ENCODE measurements at places on chromosomes 2 and 18.

DNA sequence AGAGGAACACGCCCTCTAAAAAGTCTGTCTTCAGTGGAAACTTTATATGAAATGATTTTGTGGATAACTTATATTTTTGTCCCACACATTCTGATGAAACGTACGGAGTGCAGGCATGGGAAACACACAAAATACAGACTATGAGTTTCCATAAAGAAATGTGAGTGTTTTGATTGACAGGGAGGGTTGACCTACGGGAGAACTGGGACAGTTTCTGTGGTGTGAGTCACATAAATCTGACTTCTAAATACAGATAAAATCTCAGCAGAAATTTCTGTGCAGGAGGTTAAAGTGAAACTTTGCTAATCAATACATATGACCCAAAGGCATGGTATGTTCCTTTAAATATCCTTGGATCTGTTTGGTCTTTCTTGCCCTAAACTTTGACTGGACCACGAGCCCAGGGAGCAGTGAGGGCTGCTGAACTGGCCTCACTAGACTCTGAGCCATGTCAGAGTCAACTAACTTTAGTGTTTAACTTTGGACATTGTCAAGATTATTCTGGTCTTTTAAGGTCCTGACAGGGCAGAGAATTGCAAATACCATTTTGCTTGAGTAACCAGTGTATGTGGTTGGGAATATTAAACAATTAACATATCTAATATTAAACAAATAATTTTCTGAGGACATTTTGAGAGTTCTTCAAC lies 206.9 kb upstream of the LYPD1 start:
- DNase-seq = no peak

DNA sequence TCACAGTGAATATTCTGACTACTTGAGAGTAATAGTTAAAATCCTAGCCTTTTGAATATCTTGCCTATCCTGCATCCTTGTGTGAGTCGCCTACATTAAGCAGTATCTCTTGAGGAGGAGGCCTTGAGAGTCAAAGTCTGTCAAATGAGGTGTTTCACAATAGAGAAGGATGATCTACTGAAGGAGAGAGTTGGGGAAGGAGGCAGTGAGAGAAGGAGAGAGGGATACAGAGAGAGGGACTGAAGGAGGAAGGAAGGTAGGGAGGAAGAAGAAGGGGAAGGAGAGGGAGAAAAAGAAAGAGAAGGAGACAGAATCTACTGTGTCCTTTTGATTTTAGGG lies 123.6 kb upstream of the CYP26B1 start:
- DNase-seq = no peak

DNA sequence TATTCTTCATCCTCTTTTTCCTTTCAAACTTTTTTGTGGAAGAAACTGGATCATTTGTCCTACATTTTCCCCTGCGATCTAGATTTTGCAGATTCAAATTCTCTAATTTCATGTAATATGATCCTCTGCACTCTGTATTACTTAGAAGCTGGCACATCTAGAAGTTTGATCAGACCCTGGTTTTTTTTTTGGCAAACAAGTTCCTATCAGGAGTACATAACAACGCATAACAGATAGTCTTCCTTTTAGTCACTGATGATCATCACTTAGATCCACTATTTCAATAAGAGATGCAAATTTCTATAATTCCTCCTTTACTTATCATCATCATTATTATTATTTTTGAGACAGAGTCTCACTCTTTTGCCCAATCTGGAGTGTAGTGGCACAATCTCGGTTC lies 117.1 kb downstream of the CDH2 start:
- no peak for DNase-seq

DNA sequence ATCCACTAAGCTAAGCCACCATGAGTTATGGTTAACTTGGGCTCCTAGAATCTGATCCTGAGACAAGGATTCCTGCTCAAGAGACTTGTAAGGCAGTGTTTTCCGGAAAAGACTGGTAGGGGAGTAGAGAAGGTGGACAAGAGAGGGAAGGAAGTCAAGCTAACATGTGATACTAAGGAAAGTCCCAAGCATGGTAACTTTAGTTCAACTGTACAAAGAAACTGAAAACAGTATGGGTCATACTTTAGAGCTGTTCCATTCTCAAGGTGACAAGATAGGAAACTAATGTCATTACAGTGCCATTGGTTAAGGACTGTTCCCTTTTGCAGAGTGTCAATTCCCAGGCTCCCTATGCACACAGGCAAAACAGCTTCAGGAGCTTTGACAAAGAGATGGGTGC lies 5.8 kb downstream of the MYO5B start:
- DNase-seq = no peak

GRCh38 chr2:68336192-68336591 lies 16.4 kb upstream of the CNRIP1 start:
- no peak for DNase-seq

GRCh38 chr2:55400332-55400731 lies 19.3 kb downstream of the CCDC88A start:
- DNase-seq = no peak

DNA sequence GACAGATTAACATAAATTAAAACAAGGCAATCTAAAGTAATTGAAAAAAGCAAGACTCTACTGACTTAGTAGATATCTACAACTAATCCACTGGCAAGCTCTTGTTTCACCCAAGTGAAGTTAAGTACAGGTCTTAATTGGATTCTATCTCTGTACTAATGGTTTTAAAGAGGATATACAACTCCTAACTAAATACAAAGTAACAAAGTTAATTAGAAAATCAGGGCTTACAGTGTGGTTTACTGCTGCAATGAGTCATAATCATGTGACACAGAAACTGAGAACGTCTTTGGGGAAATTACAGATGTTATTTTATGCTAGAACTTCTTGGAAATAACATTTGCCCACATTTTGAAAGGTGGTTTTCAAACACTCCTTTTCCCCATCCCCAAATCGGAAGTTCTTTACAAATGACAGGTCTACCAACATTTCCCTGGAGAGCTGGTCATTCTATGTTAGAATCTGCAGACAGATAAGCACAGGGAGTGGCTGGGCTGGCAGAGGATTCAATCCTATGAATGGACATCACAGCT lies 245.3 kb downstream of the STK39 start:
- DNase-seq = no peak

GRCh38 chr18:55981712-55982475 lies 393.9 kb upstream of the TCF4 start:
- no peak for DNase-seq

GRCh38 chr18:23056315-23056714 lies 79.0 kb upstream of the CABLES1 start:
- DNase-seq = no peak

GRCh38 chr2:20215183-20216040 lies 9.5 kb downstream of the SDC1 start:
- DNase-seq = no peak

DNA sequence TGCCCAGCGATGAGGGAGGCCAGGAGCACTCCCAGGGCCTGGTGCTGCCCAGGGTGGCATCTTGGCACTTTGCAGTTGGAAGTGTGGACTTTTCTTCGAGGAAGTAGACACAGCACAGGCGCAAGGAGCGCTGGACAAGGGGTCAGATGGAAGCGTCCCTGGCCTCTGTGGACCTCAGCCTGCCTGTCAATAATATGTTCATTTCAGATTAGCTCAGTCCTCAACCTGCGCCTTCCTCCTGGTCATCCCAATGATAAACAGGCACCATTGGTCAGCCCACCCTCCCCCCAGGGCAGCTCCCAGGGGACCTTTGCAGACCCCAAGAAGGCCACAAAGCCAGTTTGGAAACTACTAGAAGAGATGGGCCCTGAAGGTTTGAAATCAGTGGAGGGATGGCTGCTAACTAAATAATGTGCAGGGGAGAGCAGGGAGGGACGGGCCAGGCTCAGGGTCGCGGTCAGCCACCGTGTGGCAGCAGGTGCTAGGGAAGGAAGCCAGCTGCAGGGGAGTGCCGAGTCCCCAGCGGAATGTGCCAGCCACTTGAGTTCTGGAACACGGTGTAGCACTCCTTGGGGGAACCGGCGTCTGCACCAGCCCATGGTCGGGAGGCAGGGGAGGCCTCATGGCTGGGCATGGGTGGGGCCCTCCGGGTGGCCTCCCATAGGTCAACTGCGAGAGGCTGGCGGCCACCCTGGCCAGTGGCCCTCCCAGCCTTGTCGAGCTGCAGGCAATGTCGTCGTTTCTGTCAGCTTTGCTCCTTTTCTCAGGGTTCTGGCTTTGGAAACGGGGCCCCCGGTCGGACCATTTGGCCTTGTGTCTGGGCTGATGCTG lies 59.9 kb downstream of the ADI1 start:
- no peak for DNase-seq

DNA sequence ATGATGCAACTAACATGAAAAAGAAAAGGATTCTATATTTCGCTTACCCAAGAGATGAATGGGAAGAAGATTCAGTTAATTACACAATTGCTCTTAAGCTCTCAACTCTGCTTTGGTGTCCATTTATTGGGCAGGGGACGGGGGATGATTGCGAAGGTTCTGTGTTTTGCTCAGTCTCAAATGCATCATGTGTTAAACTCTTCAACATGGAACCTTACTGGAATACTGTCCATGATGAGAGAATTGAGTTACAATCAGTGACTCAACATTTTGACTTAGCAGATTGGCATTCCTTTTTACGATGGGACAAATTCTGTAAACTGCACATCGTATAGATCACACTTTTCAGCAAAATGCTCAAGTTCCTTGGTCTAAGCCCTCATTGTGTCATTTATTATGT lies 135.6 kb downstream of the RBMS1 start:
- DNase-seq = no peak

DNA sequence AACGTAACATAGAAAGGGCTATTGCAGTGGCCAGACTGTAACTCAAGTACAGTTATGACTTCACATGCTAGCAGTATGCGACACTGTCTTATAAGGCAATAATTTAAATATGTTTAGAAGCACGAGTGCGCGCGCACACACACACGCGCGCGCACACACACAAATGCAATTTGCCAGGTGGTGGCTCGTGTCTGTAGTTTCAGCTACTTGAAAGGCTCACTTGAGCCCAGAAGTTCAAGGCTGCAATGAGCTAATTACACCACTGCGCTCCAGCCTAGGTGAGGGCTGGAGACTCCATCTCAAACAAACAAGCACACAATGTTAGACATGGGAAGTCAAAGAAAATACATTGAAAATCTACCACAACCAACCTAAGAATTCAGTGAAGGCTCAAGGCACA lies 103.7 kb downstream of the USP34 start:
- no peak for DNase-seq

DNA sequence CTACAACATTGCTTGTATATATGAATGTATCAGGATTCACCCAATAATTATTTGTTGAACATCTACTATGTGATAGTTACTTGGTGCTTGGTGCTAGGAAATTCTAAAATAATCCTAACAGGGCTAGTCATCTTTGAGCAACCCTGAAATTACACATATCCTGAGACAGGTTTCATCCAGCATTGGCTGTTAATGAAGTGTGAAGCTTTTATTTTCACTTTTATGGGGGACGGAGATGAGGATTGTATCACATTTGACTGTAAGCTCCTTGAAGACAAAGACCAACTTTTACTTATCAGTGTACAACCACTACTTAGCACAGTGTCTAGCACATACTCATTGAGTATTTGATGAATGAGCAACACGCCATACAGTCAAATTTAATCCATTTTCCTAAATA lies 6.8 kb upstream of the GALM start:
- no peak for DNase-seq

GRCh38 chr2:132589111-132589830 lies 80.7 kb downstream of the LYPD1 start:
- DNase-seq = no peak

DNA sequence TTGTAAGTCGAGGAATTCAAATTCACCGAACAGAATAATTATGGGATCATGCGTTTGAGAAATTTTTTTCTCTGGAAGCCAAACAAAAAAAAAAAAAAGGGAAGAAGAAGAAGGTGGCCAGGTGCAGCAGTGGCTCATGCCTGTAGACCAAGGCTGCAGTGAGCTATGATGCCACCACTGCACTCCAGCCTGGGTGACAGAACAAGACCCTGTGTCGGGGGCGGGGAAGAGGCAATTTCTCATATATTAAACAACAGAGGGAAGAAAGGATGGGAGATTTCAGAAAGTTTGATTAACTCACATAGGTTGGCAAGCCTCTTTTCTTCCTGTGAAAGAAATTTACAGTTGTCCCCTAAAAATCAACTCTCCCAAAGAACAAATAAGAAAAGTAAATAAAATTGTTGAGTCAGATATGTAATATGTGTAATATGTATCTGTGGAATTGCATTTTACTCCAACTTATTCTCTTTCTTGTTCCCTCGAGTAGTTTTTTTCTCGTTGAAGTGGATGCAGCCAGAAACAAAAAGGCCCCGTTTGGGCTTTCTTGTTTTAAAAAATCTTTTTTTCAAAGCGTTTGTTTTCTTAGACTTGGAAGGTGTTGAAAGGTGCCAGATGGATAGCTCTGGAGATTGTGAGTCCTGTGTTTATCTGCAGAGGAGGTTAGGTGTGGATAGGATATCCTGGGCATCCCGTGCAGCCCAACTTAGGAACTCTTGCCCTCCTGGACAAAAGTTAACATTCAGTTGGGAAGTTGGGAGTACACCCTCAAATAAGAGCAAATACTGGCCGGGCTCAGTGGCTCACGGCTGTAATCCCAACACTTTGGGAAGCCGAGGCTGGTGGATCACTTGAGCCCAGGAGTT lies 25.4 kb upstream of the FMNL2 start:
- DNase-seq = no peak

- DNase-seq = no peak
Observed at GRCh38 chr18:32909798-32910561, 137.2 kb upstream of the KLHL14 start.

GRCh38 chr2:26471289-26471688 lies 6.6 kb downstream of the OTOF start:
- no peak for DNase-seq

DNA sequence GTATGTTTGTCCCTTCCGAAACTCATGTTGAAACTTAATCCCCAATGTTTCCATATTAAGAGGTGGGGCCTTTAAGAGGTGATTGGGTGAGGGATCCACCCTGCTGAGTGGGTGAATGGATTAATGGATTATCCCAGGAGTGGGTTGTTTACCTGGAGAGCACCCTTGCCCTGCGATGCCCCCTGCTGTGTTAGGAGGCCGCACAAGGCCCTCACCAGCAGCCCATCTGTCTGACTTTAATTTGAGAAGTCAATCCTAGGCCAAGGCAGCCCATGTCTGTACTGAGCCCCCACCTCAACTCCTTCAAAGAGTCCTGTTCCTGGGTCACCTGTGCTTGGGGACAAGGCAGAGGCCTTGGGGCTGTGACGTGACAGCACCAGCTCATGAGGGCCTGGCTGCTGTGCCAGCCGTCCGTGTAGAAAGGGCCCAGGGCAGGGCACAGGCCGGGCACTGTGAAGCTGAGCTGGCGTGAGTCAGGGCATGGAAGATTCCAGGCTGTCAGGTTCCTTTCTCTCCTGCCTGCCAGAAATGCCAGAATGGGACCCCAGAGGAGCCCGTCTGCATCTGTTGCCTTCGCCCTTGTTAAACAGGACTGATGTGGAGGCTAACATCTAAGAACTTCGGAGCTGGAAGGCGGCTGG lies 21.3 kb upstream of the TAF1B start:
- no peak for DNase-seq

DNA sequence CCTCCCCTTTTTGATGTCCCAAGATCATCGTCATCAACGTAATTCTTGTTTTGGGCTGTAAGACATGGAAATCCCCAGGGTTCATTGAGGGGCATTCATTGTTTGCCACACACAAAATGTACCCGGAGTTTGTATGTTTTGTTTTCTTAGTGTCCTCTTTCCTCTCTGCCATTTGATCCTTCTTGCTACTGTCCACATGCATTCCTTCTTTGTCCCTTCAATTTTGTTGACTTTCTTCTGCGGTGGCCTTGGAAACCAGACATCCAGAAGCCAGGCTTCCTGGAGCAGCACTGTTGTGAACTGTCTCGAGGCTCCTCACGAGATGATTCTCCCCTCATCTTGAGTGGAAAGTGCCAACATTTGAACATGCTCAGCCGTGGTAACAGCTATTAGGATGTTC lies 24.8 kb downstream of the IGFBP2 start:
- no peak for DNase-seq

Measured in activated naive CD8-positive, alpha-beta T cell treated with anti-CD3 and anti-CD28 coated beads, Interleukin-2, amount 50 U/mL, for 16 hours (primary cell).